ENCODE measurements at places on chromosomes 5 and 9. TPM values are rescaled to one million over a fixed set of nuclear protein-coding genes. Genes with fewer than 3 reads are reported as not detected.
A peak's percentile ranks its signal among the peaks of the same experiment; 100 is the strongest.

GRCh38 chr5:74072646-74073045, 446.6 kb downstream of the ARHGEF28 start:
- H3K4me3 ChIP-seq, result no peak overlapping the region
- H3K36me3 ChIP-seq, result no peaks in the 10 kb centered on the region
- H3K27me3 ChIP-seq, result peaks cover 35% of the 10 kb centered on the region

FGF18 gene
- total RNA-seq, result 0.50 TPM

DNA sequence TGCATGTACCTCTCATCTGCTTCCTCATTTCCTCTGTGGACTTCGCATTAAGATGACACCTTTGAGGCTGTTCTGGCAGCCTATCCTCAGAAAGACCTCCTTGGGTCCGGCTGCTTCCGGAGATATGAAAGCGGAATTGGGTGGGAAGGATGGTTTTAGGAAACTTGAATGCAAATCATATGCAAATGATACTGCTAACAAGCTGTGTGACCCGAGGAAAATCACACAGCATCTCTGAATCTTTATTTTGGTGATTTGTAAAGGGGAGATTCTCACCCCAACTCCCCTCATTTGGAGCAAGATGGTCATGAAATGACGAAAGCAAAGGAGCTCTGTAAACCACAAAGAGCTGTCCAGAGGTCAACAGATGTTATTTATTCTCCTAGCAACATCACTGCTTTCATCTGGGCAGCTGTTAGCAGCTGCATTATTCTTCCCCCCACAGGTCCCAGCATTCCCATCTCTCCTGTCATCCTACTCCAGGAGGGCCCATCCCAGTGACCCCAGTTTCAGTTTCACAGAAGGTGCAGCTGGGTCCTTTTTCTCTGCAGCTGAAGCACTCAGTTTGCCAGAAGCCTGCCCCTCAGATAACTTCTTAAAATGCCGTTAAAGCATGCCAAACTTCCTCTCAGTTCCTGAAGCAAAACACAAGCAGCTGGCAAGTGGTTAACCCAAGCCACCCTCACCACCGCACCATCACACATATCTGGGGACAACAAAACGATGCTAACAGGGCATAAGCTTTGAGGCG, 269.5 kb downstream of the SEC61B start:
- peaks cover 3% of the 10 kb centered on the region for H3K36me3 ChIP-seq
- H3K4me1 ChIP-seq, result peaks cover 4% of the 10 kb centered on the region
- H3K4me3 ChIP-seq, result no peak overlapping the region
- DNase-seq, result no peak
- peaks cover 59% of the 10 kb centered on the region for H3K27me3 ChIP-seq

DNA sequence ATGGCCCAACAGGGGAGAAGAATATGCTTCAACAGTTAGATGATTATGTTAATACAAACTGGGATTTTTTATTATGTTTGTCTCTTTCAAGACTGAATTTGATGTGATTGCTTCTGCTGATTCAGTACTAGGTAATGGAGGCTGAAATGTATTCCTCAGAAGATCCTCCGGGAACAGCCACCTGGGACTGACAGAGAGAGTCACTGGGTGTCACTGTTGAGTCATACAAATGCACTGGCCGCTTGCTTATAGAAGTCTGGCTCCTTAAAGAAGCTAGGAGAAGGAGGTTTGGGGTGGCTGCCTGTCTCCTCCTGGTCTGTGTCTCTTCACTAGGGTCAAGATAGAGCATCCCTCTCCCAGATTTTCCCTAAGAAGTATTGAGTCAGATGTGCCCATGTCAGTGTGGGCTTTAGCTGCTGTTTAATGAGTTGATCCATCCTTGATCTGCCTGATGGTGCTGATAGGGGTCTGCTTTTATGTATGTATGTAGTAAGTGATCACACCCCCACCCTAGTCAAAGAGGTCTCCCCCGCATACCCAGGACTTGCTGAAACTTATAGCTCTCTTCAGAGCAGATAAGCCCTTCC, 773.4 kb downstream of the BRINP1 start:
- no peaks in the 10 kb centered on the region for H3K36me3 ChIP-seq
- no peaks in the 10 kb centered on the region for H3K4me1 ChIP-seq
- no peak overlapping the region for H3K27ac ChIP-seq
- no peak for DNase-seq

- H3K36me3 ChIP-seq, result peaks cover 4% of the 10 kb centered on the region
- H3K27ac ChIP-seq, result peak overlapping the region; percentile 85
- DNase-seq, result no peak
- peak overlapping the region; percentile 88 for H3K4me3 ChIP-seq
- H3K4me1 ChIP-seq, result peaks cover 44% of the 10 kb centered on the region
Observed at GRCh38 chr5:141649972-141650371, 1.2 kb downstream of the FCHSD1 start.

DNA sequence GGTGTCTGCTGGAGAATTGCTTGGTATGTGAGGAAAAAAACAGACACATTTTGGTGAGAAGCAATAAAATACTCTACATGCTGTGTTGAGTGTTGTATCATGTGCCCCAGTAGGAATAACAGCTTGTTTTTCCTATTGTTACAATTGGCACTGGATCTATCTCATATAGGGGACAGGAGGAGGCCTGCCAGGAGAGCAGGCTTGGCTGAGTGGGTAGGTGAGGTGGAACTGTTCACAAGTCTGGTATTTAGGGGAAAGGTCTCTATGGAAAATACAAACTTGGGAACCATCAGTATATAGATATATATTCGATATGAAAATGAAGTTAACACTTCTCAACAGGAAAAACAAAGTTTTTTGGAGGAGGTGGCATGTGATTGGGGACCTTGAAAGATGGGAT, 9.5 kb upstream of the SH3TC2 start:
- peak overlapping the region; percentile 14 for H3K27ac ChIP-seq
- H3K4me1 ChIP-seq, result no peaks in the 10 kb centered on the region
- DNase-seq, result no peak
- H3K27me3 ChIP-seq, result peaks cover 13% of the 10 kb centered on the region
- peaks cover 5% of the 10 kb centered on the region for H3K36me3 ChIP-seq

DNA sequence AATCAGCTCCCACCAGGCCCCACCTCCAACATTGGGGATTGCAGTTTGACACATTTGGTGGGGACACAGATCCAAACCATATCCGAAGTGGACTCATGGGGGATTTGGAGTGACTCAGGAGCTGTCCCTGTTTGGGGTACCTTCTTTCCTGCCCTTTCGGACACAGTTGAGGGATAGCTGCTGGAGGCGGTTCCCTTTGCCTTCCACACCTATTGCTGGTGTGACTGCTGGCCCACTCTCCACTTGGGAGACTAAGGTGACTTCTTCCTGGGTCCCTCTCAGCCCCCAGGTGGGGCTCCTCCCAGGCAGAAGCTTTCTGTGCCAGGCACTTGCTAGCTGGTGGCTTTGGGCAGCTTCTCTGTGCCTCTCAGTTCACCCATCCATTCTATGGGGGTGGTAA, 26.6 kb downstream of the LAMC3 start:
- H3K36me3 ChIP-seq, result peaks cover 5% of the 10 kb centered on the region
- no peak overlapping the region for H3K27ac ChIP-seq
- no peak for DNase-seq
- H3K27me3 ChIP-seq, result peaks cover 41% of the 10 kb centered on the region

SPATA6L gene
- 5.7 TPM for total RNA-seq

DNA sequence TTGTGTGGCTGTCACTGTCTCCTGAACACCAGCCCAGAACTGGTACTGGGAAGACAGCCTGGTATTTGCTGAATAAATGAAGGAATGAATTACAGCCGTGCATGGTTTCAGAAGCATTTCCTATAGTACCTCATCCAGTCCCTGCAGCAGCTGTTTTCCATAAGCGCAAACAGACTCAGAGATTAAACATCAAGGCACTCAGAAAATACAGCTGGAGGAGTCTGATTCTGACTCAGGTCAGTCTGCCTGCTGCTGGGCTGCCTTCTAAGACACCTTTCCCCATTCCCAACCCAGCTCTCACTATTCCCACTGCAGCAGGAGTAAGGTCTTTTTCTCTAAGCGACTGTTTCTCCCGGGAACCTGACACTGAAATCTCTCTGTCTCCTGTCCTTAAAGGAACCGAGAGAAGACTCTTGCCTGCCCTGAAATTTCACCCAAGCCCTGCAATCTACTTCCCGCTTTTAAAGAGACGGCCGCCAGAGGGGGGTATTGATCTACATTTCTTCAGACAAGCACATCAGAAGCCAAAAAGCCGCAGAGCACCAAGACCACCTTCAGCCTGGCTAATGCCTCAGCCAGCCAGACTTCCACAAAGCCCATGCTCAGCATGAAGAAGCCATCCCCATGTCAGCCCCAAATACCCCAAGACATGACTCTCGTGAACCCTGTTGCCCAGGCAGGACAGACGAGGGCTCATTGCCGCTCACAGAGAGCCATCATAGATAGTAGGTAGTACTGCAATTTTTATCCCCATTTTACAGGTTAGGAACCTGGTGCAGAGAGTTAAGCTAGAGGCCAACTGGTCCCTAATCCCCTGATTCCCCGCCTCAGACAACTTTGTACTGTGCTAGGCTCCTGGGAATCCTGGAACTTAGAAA, 5.4 kb upstream of the FOXI1 start:
- DNase-seq, result peak; percentile 36
- peaks cover 9% of the 10 kb centered on the region for H3K4me1 ChIP-seq
- H3K4me3 ChIP-seq, result no peak overlapping the region
- H3K27ac ChIP-seq, result no peak overlapping the region

QRFP gene
- not detected for total RNA-seq

DNA sequence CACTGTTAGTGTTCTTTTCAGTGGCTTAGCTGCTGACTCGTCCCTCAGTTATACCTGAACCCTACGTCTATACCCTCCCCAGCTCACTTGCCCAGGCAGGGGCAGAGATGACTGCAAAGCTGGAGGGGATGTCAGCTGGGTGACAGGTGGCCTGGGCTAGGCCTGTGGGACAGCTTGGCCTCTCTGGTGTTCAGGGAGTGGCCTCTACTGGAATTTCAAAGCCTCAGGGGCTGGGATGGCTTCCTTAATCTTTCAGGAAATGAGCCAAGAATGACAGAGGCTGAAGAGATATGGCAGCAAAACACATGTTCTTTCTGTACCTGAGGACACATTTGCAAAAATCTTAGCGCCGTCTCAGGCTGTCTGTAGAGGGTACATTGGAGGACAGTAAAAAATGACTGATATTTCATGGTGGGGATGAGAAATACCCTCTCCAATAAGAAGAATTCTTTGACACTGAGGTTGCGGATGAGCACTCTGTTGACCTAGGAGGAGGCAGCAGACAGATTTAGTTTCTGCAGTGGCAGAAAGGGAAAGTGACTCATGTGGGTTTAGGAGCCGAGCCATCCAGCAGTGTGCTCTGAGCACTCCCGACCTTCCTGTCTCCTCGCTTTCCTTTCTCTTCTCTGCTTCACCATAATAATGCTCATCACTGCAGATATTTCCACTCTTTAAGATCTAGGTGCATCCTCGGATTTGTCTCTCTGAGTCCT, 54.4 kb downstream of the ENTREP1 start:
- no peak overlapping the region for H3K27ac ChIP-seq
- H3K27me3 ChIP-seq, result peaks cover 65% of the 10 kb centered on the region
- no peaks in the 10 kb centered on the region for H3K4me1 ChIP-seq
- no peaks in the 10 kb centered on the region for H3K36me3 ChIP-seq

DNA sequence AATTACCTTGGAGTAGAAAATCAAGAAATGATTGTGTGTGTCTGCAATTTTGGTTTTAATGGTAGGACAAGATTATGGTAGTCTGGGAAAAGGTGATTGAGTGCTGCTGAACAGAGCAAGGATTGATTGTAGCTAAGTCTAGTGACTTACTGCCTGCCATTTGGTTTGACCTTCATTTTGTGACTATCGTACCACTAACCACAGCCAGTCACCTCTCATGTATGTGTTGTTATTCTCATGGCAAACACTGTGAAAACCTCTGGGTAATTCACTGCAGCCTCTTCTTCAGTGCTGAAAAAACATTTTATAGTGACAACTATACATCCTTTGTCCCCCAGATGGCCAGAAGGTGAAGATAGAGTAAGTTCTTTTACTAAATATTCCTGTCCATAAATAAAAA, 37.5 kb downstream of the CTNNA1 start:
- peaks cover 15% of the 10 kb centered on the region for H3K4me1 ChIP-seq
- no peak overlapping the region for H3K4me3 ChIP-seq
- H3K36me3 ChIP-seq, result peaks cover 3% of the 10 kb centered on the region
- no peak for DNase-seq
- peaks cover 36% of the 10 kb centered on the region for H3K27me3 ChIP-seq
- H3K27ac ChIP-seq, result no peak overlapping the region

GRCh38 chr5:66358741-66359140, 214.6 kb downstream of the SREK1 start:
- H3K27ac ChIP-seq, result no peak overlapping the region
- no peaks in the 10 kb centered on the region for H3K36me3 ChIP-seq
- peaks cover 2% of the 10 kb centered on the region for H3K4me1 ChIP-seq
- peaks cover 52% of the 10 kb centered on the region for H3K27me3 ChIP-seq

Data from T-helper 17 cell (primary cell).